ENCODE measurements at places on chromosomes 5 and 9.
A peak's percentile ranks its signal among the peaks of the same experiment; 100 is the strongest.

- no peak for DNase-seq
Observed at GRCh38 chr5:142618130-142618523, 67.8 kb downstream of the FGF1 start.

DNA sequence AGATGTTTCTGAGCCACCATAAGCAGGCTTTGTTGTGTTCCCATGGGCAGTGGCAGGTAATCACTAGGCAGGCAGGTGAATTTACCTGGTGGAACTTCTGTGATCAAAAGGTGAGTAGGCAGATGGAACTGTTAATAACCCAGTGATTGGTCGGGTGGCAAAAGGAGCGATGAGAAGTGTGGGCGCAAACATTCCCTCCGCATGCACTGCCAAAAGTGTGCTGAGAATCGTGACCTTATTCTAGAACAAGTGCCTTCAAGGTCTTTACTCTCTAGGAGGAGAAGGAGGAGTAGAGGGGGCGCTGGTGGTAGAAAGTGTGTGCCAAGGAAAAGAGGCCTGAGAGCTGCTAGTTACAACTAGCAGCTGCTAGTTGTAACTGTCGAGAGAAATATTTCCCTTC, 3.3 kb downstream of the OTULINL start:
- DNase-seq = no peak

DNA sequence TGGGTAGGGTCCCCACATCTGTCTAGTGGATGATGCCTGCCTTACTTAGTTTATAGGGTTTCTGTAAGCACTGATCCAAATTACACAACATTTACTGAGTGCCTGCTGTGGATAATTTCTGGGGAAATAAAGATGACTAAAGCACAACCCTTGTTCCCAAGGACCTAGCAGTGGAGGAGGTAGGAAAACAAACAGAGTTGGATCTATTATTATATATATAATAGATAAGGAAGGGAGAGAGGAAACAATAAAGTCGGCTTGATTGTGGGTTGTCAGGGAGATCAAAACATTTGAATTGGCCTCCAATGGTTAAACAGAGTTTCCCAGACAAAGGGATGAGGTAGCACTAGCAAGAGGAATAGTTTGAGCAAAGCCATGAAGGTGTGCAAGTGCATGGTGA, 14.0 kb downstream of the IL33 start:
- DNase-seq = peak; percentile 37

- DNase-seq = no peak
Observed at GRCh38 chr5:93328833-93329232, 252.2 kb downstream of the NR2F1-AS1 start.

DNA sequence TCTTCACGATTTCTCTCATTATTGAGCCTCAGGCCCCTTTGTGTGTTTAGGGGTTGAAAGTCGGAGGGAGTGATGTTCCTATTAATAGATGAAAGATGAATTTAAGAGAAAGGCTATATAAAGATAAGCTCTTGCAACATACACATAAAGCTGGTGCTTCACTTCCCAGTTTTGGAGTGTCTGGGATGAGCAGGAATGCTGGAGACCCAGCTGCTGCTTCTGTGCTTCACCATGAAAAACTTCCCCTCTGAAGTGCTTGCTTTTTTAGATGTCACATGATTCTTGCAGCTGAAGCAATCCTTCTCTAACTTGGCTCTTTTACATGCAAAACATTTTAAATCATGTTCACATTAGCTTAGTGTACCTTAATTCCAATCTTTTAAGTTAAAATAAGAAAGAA, 19.7 kb upstream of the SNCAIP start:
- no peak for DNase-seq

DNA sequence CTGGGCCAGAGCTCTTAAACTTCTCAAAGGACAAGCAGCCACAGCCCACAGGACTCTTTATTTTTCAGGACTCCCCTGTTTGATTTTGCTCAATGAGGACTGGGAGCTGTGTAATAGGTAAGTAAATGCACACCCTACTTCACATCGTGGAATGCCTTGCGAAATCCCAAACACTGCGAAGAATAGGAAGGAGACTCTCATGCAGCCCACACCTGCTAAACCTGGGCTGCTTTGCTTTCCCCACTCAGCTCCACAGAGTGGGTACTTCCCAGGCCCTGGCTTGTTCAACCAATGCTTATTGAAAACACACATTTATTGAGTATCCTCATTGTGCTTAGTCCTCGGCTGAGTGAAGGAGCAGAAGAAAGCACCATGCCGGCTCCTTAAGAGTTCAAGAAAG, 103.3 kb upstream of the FSTL4 start:
- no peak for DNase-seq
